ENCODE measurements at places on chromosomes 1 and 21.

GRCh38 chr1:8351693-8352470, 34.0 kb downstream of the SLC45A1 start:
- DNase-seq, result no peak

DNA sequence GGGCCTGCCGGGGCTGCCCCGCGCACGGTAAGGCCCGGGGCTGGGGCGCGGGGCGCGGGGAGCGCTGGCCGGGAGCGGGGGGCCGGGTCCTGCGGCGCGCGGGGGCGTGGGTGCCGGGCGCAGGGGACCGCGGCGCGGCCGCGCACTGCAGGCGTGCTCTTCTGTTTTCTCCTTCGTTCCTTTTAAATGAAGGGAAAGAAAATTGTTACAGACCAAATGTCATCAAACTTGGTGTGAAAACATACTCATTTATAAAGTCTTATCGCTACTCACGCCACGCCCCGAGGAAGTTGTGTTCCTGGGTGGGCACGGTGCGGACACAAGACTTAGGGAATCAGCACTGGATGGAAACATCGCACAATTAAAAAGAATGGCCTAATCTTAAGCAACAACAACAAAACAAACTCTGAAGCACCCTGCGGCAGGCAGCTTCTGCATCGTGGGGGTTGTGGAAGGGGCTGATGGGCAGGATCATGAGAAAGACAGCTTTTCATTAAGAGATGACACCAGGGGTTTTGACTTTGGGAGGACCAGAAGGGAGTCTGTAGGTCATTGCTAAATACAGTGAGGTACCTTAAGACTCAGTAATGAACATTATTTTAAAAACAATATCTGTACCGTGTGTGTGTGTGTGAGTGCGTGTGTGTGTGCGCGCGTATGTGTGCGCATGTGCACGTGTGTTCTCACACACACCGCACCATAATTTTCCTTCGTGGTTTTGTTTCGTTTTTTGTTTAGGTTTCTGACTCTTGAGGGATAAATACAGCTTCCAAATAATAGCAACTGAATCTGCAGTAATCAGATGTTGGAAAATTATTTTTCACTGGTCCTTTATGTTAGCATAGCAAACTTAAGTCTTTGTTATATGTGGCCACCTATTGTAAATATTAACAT, 548 bp downstream of the B3GALT5 start:
- no peak for DNase-seq

- DNase-seq, result no peak
Measured at GRCh38 chr1:164256456-164256855, 302.5 kb upstream of the PBX1 start.

- no peak for DNase-seq
Measured at GRCh38 chr1:151813271-151813977, 8.2 kb upstream of the LINGO4 start.

DNA sequence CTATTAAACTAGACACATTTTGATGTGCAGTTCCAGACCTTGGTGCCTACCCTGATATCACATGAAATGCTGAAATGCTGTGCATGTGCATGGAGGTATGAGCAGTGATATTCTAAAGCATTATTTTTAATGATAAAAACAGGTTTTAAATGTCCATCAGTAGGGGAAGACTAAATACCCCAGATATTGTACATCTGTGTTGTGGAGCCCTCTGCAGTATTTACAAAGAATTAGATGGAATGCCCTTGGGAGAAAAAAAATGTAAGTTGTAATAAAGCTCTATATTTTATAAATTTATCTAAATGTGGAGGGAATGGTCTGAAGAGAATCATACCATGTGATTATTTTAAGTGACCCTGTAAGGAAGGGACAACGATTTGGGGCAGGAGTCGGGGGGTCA, 39.1 kb upstream of the IGSF5 start:
- DNase-seq, result no peak
